ENCODE measurements at places on chromosomes 3 and 15.

DNA sequence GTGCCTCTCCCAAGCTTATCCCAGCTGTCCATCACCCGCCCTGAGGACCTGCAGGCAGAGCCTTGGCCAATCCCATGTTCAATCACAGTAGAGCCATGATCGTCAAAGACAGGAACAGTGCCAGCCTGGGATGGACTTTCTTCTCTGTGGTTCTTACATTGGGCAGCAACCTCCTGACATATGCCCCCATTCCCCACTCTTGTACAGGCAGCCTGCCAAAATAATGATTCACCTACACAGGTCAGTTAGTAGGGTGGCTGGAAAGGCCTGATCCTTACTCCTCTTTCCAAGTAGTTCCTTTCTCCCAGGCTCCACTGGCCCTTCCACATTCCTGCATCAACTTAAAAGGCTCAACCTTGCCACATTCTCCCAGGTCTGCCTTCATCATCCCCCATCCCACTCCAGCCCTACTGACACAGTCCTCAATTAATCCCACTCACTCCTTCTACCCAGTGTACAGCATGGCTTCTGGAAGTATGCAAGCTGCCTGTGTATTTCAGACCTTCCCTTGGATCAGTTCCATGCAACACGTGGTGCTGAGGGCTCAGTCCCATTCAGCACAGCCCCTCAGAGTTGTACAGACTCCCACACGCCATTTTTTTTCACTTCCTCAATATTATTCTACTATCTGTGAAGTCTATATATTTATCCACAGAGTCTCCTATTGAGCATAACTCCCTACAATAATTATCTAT lies 189.8 kb downstream of the NTRK3 start:
- no peak for DNase-seq

GRCh38 chr3:98032265-98032664 lies 2.9 kb downstream of the GABRR3 start:
- no peak for DNase-seq

GRCh38 chr15:35484231-35484945 lies 61.6 kb downstream of the DPH6 start:
- no peak for DNase-seq

DNA sequence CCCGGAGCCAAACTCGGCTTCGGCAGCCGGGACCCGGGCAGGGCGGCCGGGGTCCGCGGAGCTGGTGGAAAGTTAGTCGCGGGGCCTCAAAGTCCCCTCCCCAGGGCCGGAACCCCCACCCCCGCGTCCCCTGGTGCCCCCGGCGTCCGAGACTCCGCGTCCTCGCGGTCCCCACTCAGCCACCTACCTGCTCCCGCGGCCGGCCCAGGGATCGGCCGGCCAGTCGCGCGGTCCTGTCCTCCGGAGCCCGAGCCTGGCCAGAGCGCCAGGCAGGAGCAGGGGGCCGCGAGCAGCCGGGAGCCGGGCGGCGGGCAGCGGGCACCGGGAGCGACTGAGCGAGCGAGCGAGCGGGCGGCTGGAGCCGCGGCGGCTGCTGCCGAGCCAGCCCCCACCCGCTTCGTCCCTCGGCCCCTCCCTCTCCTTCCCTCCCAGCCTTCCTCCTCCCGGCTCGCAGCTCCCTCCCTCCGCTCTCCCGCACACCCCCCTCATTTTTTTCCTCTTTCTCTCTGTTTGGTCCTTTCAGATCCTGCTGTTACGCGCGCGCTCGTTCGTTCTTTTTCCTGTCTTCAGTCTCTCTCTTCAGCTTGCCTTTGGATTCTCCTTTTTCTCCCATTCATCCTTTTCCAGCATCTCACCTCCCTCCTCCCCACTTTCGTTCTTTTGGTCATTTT lies at the start of gene MEGF11:
MEGF11 (minus strand) TSS at position 333 of the 671 bp plus-strand sequence. CDS start 125,347 bp downstream, outside the sequence.
- DNase-seq = no peak

- DNase-seq = no peak
Observed at GRCh38 chr3:179812096-179812382, 159.2 kb downstream of the USP13 start.

- DNase-seq = no peak
Observed at GRCh38 chr3:62571916-62572315, 198.6 kb upstream of the FEZF2 start.

GRCh38 chr15:101396484-101397261 lies 92.8 kb downstream of the PCSK6 start:
- DNase-seq = no peak
